ENCODE measurements at places on chromosomes 3 and 15.
A peak's percentile ranks its signal among the peaks of the same experiment; 100 is the strongest.

DNA sequence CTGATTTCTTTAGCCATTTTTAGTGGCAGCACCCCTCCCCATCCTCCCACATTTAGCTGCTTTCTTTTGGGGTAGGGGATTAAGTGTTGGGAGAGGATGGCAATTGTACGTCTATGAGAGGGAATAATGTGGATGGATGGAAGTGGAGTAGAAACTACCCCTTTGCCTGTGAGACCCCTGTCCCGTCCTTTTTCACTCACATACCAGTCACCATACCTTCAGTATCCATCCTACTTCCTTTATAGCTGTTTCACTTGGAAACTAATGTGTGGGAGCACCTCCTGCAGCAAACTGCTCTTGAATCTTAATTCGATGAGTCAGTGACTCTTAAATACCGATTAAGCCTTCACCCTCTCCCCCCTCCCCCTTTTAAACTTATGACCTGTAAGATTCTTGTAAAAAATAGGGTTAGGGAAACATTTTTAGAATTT, 730 bp downstream of the SPRED1 start:
- peak; percentile 71 for DNase-seq

DNA sequence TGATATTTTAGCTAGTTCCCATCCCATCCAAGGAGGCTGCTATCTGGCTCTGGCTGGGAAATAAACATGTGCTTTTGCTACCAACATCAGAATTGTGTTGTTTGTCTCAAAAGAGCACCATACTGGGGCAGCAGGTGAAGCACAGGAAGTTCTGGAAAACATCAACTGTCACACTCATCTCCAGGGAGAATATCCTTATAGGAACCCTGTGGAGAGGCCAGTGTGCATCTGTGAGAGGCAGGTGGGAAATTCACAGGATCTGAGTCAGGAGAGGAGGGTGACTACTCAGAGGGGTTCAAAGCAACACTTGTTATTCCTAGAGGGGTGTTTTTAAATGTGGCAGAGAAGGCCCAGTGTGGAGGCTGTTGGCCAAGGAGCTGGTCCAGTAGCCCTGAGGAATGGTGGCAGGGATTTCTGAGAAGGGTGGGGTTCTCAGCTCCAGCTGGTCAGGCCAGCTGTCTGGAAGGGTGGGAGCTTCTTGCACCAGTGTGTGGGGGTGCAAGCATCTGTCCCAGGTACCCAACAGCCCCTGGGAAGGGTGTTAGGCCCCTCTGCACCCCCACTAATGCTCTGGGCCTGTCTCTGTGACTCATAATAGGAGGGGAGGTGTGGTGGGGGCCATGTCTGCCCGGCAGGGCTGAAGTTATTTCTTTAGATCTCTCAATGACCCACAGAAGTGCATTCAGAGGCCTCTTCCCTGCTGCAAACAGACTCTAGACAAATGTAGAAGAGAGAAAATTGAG, 28.7 kb downstream of the RPSA start:
- no peak for DNase-seq

- DNase-seq: peak; percentile 71
These were observed 67.8 kb downstream of the SLCO3A1 start for GRCh38 chr15:91921188-91921842.

- DNase-seq: no peak
These were observed 16.7 kb upstream of the TBL1XR1 start for GRCh38 chr3:177213801-177214535.

DNA sequence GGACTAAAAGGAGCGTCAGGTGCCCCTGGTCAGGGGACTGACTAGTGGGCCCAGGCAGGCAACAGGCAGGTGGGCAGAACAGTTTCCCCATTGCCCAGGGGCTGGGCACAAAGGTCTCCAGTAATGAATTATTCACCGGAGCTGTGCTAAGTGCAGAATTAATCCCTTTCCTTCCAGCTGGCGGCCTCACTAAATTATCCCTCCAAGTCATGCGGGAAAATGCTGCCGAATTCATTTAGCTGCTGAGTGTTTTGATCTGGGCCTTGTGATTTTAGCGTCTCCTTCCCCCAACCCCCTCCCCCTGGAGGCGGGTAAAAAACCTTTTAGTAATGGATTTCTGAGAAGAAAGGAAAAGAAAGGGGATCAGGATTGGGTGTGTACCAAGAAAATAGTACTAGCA, 47.2 kb downstream of the CCDC33 start:
- no peak for DNase-seq

GRCh38 chr15:57382969-57383368, 6.7 kb downstream of the CGNL1 start:
- no peak for DNase-seq

- DNase-seq: peak; percentile 96
These were observed 44.8 kb upstream of the UMPS start for GRCh38 chr3:124685481-124685880.

DNA sequence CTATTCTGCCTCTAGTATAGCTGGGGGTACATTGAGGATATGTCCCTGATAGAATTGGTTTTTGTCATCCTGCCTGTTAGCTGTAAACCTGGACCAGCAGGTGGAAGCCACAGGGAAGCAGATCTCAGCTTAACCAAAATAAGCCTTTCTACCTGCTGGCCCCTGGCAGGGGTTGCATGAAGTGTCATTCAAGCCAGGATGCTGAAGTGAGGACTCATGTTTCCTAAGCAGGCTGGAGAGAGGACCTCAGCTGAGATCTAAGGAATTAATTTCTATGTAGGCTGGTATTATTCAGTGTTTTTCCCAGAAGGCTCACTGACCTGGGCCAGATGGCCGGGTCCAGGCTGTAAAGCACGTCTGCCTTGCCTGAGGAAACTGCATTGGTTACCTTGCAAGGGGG, 128.9 kb downstream of the MEGF11 start:
- DNase-seq: no peak
